ENCODE measurements at places on chromosomes 7 and 10.
A peak's percentile ranks its signal among the peaks of the same experiment; 100 is the strongest.

DNA sequence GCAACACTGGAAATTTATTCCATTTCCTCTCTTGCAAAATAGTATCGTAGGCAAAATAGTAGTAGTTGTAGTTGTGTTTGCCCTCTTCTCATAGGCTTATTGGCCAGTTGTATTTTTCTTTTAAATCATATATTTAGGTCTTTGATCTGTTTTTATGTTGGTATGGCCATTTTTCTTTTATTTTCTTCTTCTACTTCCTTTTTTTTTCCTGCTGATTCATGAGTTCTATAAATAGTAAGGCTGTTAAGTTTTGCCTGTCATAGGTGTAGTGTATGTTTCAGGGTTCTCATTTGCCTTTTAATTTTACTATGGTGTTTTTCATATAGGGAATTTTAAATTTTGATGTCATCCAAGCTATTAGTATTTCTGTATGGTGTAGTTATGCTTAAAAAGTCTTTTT is 25.4 kb upstream of the MRC1 start:
- no peak for DNase-seq

GRCh38 chr10:89392974-89393373 is 551 bp downstream of the IFIT1 start:
- no peak for DNase-seq

DNA sequence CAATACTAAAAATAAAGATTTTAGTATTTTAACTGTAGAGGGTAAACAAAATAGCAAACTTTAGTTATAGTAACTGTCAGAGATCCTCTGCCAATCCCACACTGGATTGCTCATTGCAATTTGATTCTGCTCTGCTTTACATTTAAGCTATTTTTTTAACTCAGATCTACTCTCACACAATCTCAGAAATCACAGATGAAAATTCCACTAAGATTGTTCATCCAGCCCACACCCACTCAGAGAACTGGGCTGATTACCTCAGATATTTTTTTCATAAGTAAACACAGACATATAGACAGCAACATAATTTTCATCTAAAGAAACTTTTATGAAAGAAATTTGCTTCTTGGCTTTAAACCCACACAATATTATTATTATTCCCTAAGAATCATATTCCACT is 7.0 kb downstream of the OSBPL3 start:
- peak; percentile 35 for DNase-seq

DNA sequence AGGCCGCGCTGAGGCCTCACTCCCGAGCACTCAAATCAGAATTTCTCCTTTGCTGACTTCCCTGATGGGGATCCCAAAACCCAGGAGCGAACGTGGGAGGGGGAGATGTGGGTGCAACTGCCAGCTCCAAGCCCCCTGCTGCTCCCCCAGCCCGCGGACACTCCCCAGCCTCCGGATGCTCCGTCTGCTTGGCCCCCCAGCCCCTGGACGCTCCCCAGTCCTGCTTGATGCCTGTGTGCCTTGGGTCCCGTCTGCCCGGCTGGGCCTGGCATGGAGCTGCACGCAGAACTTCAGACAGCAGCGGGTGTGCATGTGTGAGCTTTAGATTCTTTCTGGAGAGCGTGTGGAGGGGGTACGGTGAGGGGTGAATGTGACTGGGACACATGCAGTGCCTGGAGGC is 4.7 kb upstream of the SHH start:
- no peak for DNase-seq

GRCh38 chr7:29270594-29271318 is 76.2 kb downstream of the CHN2 start:
- no peak for DNase-seq

Data from HS-27A (cell line).